Uterus (tissue), 4 donors: ENCODE measurements at places on chromosomes 12 and 14.

DNA sequence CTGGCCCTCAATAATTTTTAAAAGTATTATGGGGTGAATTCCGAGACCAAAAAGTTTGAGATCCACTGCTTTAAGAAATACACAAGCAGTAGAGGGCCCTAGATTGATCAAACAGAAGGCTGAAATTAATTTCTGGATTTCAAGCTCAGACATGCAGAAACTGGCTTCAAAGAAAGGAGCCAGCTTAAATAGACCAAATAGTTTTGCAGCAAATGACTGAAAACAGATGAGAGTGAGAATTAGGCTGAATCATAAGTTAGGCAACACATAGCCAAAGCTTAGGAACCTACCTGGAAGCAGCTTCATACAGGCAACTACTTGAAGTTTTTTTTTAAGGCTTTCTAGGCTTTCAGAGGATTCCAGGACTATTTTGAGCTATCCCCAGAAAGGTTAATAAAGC lies 12.4 kb downstream of the ATF7 start:
- no peak for DNase-seq

DNA sequence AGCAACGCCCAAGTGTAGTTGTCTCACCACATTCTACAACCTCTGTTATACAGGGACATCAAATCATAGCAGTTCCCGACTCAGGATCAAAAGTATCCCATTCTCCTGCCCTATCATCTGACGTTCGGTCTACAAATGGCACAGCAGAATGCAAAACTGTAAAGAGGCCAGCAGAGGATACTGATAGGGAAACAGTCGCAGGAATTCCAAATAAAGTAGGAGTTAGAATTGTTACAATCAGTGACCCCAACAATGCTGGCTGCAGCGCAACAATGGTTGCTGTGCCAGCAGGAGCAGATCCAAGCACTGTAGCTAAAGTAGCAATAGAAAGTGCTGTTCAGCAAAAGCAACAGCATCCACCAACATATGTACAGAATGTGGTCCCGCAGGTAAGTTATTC lies 123.0 kb downstream of the ARID2 start:
- DNase-seq, result no peak

DNA sequence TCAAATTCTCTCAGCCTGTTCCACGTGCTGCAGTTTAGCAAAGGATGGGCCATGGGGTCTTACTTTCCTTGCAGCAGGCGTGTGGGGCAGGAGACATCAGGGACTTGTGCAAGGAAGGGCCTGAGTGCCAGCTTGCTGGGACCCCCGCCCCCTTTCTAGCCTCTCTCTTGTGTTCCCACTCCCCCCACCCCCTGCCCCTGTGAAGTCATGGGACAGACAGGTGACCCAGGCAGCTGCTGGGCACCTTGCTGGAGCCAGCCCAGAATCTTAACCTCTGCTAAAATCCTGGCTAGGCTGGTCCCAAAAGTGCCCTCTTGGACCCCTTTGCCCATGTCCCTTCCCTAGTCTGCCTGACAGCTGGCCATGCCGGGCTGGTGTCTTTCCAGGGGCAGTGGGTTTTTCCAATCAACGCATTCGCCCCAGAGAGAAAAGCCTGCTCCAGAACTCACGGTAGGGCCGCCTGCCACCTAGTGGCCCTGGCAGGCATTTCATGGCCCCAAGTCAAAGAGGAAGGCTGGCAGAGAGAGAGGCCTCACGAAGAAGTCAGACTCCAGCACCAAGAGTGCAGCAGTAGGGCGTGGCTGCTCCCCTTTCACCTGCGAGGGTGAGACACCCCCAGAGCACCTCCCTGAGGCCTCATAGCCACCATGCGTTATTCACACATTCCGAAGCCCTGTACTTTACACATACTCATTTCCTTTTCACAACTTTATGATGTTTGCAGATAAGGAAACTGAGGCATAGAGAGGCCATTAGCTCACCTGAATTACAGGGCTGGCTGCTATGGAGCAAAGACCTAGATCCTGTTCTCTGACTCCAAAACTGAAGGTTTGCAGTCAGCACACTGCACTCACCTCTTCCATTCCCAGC lies 67.4 kb downstream of the LGMN start:
- peak; percentile 80 for DNase-seq

GRCh38 chr12:111826992-111827391 lies 15.0 kb upstream of the MAPKAPK5 start:
- DNase-seq, result no peak

GRCh38 chr14:77260631-77261030 lies 10.4 kb downstream of the NGB start:
- no peak for DNase-seq

DNA sequence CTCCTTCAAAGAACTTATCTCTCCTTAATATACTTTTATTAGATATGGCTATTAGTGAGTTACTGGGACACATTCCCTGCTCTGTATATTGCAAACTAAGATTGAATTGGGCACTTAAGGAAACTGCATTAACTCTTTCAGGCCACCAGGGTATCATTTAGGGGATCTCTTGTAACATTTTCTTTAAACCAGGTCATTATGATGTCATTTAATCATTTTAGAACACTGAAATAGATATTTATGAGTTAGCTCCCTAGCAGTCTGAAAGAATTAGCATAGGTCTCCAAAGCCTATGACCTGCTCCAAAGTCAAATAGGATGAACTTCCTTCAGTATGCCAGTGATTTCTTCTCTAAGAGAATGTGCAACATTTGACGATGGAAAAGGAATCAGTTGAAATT lies 506.9 kb downstream of the FOXG1 start:
- DNase-seq, result no peak

GRCh38 chr12:6824901-6825381 lies 3.3 kb upstream of the P3H3 start:
- no peak for DNase-seq

DNA sequence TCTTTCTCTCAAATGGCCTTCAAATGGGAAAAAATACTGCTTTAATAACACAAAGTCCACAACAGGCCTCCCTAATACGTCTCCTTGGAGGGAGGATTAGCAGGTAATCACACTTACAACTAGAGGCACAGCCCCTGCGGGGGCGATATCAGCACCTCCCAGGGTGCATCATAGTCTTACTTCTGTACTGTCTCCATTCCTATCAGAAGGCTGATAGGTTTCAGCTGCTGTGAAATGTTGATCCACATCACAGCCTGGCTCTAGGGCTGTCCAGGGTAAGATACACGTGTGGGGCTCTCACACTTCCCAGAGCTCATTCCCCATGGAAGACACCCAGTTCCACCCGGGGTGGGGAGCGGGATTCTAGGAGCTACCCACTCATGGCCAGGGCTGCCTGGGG lies 139.1 kb upstream of the SFSWAP start:
- DNase-seq, result no peak

GRCh38 chr14:99724939-99725773 lies 41.1 kb downstream of the CYP46A1 start:
- no peak for DNase-seq

GRCh38 chr12:103114296-103115055 lies 157.0 kb downstream of the ASCL1 start:
- DNase-seq, result no peak

DNA sequence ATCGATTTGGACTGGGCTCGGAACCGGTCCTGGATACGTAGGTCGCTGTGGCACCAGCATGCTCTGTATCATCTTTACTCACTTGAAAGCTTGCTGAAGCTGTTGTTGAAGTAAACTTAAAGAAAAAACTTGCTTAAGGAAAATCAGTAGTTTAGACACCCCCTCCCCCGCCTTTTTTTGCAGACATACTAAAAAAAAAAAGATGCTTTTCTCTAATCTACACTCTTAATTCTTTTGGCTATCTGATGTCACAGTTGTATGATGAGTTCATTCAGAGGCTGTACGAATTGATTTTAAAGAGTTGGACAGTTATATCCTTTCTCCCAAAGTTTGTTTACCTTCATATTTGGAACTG lies 865 bp downstream of the FRS2 start:
- DNase-seq, result no peak

DNA sequence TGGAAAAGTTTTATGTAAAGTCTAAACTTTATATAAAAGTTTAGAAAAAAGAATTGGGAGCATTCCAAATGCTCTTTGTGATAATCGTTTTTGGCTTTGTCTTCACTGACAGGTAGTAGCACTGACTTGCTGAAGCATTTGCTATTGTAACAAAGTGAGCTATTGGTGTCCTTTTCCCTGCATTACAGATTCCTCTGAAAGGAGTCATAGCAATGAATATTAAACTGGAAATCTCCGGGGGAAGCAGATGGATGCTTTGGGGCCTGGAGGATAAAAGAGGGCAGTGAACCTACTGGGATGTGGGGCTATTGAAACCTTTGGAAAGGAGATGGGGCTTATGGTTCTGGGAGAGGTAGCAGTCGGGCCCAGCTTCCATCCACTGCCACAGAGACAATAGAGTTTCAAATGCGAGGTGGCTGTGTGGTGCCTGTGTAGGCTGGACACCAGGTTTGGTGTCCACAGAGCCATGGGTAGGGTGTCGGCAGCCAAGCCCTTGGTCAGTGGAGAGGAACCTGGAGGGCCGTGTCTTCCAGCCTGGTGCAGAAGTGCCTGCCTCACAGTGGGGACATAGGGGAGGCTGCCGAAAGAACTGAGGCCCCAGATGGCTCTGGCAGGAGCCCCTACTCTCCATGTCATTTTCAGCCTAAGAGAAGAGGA lies 10.1 kb downstream of the GSG1 start:
- no peak for DNase-seq

DNA sequence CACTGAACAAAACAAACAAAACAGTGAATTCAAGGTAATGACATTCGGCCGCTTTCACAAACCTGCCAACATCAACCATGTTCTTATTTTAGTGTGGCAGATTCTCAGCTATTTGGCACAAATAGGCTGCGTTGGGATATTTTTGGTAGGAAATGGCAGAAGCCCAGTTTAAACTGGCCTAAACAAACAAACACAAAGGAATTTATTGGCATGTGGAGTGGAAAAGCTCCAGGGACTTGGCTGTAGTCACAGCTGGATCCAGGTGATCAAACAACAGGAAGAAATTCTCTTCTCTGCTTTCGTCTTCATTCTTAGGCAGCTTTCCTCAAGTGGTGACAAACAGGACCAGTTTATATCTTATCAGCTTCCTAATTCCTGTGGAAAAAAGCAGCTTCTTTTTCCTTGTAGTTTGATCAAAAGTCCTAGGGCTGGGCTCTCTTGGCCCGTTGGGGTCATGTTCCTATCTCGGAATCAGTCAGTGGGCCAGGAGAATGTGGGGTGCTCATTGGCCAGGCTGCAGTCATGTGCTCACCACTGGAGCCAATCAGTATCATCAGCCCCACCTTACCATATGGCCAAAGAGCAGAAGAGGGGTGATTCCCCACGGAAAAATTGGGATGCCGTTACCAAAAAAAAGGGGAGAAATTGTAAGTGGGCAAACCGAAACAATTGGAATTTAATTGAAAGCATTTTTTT lies 22.6 kb downstream of the C12orf75 start:
- DNase-seq, result no peak

DNA sequence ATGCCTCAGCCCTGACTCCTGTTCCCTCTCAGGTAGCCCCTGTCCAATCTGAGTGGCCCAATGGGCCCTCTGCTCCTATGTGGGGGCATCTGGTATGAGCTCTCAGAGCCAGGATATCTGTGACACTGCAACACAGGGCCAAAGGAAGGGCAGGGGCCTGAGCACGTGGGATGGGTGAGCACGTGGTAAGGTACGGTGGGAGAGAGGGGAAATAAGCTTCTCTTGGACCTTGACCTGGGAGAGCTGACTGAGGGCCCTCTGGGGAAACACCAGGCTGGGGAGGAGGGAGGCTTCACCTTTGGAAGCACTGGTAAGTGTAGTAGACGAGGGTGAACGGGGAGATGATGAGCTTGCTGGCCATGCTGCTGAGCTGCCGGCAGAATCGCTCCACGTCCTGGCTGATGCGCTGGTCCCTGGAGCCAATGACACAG lies 6.7 kb downstream of the ABCD4 start:
- DNase-seq, result no peak

DNA sequence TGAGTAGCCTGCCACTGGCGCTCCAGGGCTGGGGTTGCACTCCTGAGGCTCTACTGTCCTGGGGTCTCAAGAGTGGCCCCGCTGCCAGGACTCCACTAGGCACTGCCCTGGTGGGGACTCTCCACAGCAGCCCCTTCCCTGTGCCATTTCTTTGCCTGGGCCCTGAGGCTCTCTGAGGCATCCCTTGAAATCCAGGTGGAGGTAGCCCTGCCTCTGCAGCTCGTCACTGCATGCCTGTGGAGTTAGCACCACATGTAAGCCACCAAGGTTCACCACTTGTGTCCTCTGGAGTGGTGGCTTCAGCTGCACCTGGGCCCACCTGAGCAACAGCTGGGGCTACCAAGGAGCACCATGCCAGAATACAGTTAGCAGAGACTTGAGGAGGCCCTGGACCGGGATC lies 39.9 kb upstream of the BATF start:
- no peak for DNase-seq

GRCh38 chr12:96776908-96777307 lies 130.1 kb upstream of the NEDD1 start:
- DNase-seq, result no peak

- no peak for DNase-seq
Measured at GRCh38 chr12:3723916-3724805, 28.7 kb downstream of the CRACR2A start.

DNA sequence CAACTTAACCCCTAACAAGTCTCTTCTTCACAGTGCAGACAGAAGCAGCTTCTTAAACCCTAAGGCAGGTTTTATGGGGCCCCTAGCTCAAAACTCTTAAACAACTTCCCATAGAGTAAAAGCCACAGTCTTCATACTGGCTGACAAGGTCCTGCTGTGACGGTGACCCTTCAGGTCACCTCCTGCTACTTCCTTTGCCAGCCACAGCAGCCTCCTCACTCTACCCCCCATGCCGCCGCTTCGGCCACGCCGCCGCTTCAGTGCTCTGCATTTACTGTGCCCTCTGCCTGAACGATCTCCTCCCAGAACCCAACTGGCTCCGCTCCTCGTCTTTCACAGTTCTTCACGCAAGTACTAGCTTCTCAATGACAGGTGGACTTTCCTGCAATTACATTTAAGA lies 45.5 kb downstream of the ACADS start:
- DNase-seq, result no peak

DNA sequence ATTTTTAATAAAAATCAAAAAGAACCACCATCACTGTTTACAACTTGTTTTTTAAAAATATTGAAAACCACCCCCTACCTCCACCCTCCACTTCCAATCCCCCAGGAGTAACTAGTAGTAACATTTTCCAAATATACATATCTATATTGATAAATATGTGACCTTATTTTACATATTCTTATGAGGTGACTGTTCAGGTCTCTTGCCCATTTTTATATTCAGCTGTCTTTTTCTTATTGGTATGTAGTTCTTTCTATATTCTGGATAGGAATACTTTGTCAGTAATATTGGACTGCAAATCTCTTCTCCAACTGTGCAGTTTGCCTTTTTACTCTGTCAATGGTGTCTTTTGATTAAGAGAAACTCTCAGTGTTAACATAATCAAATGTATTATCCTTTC lies 59.0 kb upstream of the EIF5 start:
- DNase-seq, result no peak

DNA sequence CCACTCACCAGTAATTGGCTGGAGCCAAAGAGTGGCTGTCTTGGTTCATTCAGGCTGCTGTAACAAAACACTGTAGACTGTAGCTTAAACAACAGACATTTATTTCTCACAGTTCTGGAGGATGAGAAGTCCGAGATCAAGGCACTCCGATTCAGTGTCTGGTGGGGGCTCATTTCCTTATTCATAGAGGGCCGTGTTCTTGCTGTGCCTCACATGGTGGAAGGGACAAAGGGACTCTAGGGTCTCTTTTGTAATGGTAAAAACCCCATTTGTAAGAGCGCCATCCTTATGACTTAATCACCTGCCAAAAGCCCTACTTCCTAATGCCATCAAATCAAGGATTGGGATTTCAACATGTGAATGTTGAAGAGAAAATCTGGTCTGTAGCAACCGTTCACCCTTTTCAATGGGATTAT lies 34.7 kb upstream of the CDKN3 start:
- DNase-seq, result no peak

- no peak for DNase-seq
Measured at GRCh38 chr12:130872179-130873096, 572 bp downstream of the RAN start.

GRCh38 chr12:85923767-85924331 lies 49.8 kb downstream of the NTS start:
- DNase-seq, result no peak
